ENCODE measurements at places on chromosomes 4 and X.

GRCh38 chr4:27198971-27199370 lies 338.3 kb downstream of the STIM2 start:
- DNase-seq = no peak

GRCh38 chr4:156594624-156595023 lies 377.0 kb downstream of the PDGFC start:
- DNase-seq = no peak

DNA sequence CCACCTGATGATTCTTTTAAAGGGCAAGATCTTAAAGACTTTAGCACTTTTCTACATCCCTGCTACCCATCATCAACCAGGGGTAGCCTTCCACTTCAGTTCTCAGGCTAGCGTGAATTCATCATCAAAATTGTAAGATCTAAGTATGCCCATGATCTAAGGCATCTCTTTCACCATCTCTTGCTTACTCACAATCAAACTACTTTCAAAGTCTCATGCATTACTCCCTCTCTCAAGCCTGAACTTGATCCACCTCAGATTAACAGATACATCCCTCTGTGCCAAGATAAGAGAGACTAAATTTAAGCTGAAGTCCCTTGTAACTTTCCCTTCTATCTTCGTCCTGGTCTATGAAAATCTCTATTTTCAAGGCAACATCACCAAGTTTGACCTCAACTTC lies 62.8 kb downstream of the DHX15 start:
- DNase-seq = no peak

- no peak for DNase-seq
Observed at GRCh38 chr4:6763330-6763851, 19.1 kb upstream of the KIAA0232 start.

DNA sequence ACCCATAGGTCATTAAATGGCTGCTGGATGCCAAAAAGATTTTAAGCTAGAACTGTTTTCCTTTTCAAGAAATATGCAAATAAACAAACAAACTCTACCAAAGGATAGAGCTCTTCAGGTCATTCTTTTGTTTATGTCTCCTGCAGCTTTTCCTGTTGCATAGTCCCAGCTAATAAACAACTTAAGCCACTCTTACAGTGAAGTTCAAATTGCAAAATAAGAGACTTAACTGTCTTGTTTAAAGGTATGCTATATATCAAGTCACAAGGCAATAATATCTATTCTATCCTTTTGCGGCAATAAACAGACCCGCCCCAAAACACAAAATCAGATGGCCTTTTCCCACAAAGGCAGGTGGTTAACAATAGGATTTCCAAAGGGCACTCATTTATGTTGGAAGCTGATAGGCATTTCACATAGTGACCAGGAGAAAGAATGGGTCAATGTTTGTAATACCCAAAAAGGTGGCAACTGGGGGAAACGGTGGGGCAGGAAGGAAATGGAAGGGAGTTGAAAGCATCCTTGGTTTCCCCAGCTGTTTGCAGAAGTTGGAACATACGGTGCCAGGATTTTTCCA lies 15.3 kb downstream of the HAND2 start:
- no peak for DNase-seq

DNA sequence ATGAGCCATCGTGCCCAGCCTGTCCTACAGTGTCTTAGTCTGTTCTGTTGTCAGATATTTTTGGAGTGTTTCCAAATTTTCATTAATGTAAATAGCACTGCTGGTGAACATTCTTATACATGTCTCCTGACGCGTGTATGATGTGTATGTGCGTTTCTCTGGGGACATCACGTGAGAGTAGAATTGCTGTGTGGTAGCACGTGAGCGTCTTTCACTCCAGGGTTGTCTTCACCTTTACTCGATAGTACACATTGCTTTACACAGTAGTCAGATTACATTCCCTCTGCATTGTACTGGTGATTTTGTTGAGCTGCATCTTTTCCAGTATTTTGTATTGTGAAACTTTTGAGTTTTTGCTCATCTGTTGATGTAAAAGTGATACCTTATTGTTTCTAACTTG lies 60.0 kb downstream of the ARHGAP10 start:
- no peak for DNase-seq

DNA sequence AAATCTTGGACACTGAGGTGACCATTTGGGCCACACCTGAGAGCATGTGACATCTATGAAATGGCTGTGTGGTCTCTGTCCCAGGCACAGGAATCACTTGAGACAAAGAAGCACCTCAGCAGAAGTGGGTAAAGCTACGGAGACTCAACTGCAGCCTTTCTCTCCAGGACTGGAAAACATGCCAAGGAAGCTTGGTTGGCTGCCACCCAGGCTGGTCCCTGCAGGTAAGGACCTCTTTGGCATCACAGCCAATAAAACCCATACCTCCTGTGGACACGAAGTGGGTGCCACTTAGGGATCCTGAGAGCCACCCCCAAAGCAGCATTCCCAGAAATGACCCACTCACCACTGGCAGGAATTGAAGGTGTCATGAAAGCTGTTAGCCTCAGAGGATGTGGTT lies 74.6 kb downstream of the LEF1 start:
- no peak for DNase-seq

GRCh38 chrX:154715825-154716224 lies 35.1 kb downstream of the GAB3 start:
- no peak for DNase-seq

DNA sequence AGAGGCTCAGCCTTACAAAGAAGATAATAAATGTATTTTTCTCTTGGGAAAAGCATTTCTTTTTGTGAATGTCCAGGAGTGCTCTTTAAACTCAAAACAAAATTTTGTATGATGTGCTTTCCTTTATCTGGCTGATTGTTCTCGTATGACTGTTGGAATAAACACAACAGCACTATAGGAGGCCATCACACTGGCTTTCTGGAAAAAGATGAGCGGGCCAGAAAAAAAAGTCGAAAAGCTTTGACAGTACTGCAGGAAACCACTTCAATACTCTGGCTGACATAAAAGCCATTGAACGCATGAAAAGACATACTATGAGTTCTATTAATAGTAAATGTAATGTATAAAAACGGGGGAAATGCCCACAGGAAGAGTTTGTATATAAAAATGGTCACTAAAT lies 64.7 kb upstream of the CTSO start:
- DNase-seq = no peak

DNA sequence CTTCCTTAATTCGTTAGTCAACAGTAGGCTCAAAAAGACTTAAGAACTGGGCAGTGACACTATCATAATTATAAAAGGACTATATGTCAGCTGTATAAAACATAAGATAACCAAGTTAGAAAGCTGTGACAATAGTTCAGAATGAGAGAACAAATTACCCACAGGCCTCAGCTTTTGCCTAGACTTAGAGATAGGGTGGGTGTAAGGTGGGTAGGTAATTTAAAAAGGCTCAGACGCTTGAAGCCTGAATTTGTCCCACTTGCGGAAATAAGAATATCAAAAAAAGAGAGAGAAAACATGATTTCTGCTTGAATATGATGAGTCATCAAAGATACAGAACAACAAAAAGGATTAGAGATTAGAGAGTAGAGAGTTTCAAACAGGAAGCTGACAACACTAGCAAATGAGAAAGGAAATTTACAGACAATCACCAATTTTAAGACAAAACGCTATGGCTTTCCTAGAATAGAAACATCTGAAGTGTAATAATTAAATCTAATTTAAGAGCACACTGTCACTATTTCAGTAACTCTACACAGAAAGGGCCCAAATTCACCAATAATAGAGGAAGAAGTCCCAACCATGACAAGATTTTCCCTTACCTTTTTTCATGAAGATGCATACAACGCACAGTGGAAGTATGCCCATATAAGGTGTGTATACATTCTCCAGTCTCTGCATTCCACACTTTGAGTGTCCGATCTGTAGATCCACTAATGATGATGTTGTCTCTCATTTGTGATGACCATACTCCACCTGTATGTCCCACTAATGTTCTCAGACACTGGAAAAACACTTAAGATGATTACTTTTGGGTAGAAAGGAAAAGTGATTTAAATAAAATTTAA lies 208.1 kb downstream of the FBXW7 start:
- no peak for DNase-seq

DNA sequence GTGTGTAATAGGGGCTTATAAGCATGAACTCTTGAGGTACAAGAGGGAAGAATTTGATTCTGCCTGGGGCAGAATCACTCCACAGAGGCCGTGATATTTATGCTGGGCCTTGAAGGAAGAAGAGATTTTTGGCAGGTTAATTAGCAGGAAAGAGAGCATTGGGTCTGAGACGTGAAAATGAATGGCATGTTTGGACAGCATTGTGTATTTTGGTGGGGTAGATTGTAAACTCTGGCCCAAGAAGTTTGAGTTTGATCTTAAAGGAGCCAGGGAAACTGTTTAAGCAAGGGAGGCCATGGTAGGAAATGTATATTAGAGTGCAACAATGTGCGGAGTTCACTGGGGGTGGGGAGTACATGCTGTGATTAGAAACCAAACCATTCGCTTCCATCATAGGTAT lies 62.4 kb downstream of the NPNT start:
- DNase-seq = no peak

DNA sequence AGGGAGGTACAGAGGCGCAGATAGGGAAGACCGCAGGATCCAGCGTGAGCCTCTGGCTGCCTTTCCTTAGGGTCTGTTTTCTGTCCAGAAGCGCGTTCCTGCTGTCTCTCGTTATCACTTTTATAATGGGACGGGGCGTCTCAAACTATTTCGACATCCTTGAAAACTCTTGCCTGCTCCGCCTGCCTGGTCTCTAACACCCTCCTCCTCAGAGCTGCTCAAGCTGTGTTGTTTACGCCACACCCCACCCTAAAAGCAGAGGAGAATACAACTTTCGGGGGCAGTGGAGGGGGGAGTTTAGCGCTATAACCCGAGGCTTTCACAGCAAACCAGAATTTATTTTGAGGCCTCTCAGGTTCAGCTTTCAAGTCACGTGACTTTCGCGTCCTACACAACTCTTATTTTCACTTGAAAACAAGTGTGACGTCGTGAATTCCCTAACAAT lies 646 bp upstream of the FAM3A start:
- DNase-seq = no peak

GRCh38 chrX:18966624-18967023 lies 17.3 kb downstream of the PHKA2 start:
- DNase-seq = no peak

DNA sequence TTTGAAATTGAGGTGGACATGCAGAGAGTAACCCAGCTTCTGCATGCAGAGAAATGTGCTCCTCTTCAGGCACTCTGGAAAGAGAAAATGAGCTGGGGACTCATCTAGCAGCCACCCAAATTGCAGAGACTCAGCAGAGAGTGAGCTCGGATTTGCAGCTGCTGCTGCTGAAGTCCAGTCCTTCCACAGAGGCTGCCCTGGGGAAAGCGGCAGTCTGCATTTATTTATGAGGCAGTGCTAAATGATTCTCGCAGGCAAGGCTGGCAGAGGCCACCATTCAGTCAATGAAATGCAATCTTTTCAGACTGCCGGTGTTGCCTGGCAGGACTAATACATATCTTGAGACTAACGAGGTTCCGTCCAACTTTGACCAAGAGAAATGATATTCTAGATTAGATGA lies 404.8 kb downstream of the NLGN4X start:
- DNase-seq = no peak

GRCh38 chr4:60847614-60848013 lies 352.5 kb upstream of the ADGRL3 start:
- DNase-seq = no peak

DNA sequence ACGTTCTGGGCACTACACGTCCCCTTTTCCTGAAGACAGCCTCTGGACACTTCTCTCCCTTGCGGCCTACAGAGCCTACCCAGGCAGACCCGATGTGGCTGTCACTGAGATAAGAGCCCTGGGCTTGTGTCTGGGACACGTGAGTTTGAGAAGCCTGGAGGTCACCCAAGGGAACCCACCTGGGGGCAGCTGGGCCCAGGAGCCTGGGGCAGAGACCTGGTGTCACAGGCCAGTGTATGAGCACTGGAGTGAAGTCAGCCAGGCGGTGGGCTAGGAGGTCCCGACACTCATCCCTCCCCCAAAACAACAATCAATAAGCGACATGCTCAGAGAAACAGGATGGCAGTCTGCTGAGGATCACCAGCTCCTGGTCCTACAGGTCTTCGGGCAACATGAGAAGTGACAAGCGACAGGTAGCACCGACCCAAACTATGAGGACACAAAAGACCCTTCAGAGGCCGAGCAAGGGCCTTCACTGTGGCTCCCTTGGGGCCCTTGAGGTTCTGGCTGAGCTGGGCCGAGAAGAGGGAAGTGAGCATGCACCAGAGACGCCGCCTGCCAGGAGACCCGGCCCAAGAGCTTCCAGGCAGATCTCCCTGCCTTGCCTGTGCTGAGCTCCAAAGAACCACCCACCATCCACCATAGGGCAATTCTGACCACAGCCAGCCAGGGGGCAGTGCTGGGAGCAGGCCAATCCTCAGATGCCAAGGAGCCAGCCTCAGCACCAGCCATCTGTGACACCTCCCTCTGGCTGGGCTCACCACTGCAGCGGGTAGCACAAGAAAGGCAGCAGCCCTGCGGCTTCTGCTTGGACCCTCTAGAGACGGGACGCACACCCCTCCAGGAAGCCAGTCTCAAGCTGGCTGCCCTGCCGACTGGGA lies 11.0 kb upstream of the DUSP9 start:
- DNase-seq = no peak

DNA sequence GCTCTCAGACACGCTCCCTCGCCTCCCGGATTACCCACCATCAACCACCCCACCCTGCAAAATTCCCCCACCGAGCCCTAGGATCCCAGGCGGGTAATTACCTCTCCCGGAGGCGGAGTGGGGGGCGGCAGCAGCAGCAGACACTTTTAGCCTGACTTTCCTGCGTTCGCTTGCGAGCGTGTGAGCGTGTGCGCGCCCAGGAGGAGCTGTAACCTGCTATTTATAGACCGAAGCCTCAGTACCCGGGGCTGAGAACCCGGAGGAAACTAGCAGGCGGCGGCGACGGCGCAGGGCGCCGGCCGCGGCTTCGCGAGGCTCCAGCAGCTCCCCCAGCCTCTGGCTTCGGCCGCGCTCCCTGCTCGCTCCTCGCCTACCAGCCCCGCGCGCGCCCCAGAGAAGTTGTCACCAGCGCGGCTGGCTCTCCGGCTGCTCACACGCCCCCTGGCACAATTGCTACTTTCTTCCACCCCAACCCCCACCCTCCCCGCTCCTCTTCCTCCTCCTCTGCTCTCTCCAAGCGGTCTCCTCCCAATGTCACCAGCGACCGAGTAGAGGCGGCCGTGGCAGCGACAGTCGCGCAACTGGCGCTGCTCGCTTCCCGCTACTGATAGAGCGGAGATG lies at the start of gene INPP4B:
INPP4B (minus strand) TSS at position 194 of the 621 bp plus-strand sequence.
- peak; percentile 60 for DNase-seq

DNA sequence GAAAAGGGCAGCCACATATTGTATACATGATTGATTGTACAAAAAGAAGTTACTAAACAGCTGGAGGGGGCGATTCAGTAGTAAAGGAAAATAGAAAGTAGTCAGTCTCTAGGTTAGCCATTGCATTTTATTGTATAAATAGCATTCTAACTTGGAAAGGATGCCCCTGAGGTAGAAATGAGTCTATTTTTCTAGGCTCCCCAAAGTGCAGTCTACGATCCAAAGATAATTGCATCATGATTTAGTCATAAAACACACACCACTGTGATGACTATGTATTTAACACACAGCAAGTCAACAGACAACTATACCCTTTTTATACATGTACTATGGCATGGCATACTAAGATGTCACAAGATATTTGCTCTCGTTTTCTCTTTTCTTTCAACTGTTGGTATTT lies 204.9 kb downstream of the APBB2 start:
- DNase-seq = no peak

- no peak for DNase-seq
Observed at GRCh38 chr4:68347845-68348244, 2.0 kb downstream of the YTHDC1 start.

Data from stimulated activated CD4-positive, alpha-beta T cell treated with anti-CD3 and anti-CD28 coated beads, Interleukin-12 subunit alpha, Interleukin-12 subunit beta, amount 100 ng/mL, for 4 hours (primary cell).